Hematopoietic multipotent progenitor cell treated with erythropoietin and hydrocortisone succinate and interleukin-3 and kit ligand, for 8 days (in vitro differentiated cells): ENCODE measurements at places on chromosomes 3 and 15.

GRCh38 chr3:30984855-30985749, 90.6 kb upstream of the GADL1 start:
- no peak for DNase-seq

DNA sequence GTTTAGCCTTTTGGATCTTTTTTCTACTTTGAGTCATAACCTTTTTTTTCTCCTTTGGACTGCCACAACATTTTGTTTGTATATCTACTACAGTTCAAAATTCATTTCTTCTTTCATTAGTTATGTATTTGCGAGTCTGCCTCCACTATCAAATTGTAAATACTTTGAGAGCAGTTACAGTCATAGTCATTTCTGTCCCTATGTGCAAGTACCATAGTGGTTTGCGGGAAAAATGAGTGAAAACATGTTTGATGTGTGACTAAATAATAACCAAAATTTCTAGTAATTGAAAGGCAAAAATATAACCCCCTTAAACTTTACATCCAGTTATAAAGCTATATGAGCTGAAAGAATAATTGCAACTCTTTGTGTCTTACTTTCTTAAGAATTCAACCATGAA, 45.8 kb upstream of the CCDC50 start:
- no peak for DNase-seq

GRCh38 chr3:49333916-49334633, 5.8 kb downstream of the USP4 start:
- no peak for DNase-seq

DNA sequence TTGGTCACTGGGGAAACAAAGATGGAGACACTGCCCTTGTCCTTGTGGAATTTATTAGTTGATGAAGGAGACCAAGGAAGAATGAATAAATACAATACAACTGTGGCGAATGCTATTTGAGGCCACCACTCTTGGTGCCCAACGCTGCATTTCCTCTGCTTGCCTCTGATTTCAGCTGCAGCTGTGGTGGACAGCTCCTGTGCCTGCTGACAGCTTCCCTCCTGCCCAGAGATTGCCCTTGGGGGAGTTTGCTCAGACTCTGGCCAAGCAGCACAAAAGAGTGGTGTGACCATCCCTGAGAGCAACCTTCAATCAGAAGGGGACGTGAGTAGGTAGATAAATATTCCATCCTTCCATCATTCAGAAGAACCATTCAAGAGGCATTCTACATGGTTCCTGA, 64.6 kb upstream of the FHIT start:
- no peak for DNase-seq

DNA sequence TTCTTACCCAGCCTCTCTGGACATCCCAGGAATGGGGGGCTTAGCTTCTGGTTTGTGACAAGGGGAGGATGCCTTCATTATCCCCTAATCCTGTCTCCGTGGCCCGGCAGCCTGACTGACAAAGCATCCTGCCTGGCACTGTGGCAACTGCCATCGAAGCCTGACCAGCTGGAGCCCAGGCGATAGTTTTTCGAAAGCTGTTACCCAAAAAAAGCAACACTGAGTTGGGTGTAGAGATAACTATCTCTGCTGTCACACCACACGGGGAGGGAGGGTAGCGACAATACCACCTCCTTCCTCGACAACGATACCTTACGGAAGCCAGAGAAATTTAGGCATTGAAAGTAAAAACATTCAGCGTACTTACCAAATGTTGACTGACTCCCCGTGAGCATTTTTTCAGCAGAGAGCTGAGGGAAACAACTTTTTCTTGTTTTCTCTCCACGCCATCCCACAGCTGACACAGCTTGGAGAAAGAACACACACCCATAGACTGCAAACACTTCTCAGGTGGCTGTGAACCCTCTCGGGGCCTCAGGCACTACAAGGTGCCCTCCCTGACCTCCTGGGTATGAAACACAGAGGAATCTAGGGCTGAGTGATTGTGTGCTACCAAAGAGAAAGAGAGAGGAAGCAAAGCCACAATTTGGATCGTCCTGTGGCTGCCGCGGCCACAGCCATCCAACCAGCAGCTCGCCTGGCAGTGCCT, 361.9 kb upstream of the ICE2 start:
- DNase-seq = no peak

GRCh38 chr3:46674031-46674845, 19.2 kb downstream of the ALS2CL start:
- DNase-seq = peak; percentile 7

GRCh38 chr3:52245322-52246263, at the start of gene PPM1M:
Gene PPM1M (plus strand): TSS chr3:52245759. CDS start chr3:52245825, 66 bp downstream.
- DNase-seq = peak; percentile 26
